ENCODE measurements at places on chromosomes 3 and 15. TPM values are rescaled to one million over a fixed set of nuclear protein-coding genes. Genes with fewer than 3 reads are reported as not detected.

GRCh38 chr3:156483961-156484787 lies 70.7 kb downstream of the SSR3 start:
- peak; percentile 49 for DNase-seq
- H3K27ac ChIP-seq = peak overlapping the region; percentile 86
- peak overlapping the region; percentile 62 for H3K4me3 ChIP-seq
- peaks cover 24% of the 10 kb centered on the region for H3K27me3 ChIP-seq
- peaks cover 24% of the 10 kb centered on the region for H3K4me1 ChIP-seq

- no peak overlapping the region for H3K4me3 ChIP-seq
- no peaks in the 10 kb centered on the region for H3K36me3 ChIP-seq
- DNase-seq = no peak
- H3K27ac ChIP-seq = no peak overlapping the region
These were observed 21.2 kb upstream of the XIRP1 start for GRCh38 chr3:39213613-39214012.

Gene STRIT1
- not detected for total RNA-seq

- H3K4me3 ChIP-seq = no peak overlapping the region
- peaks cover 20% of the 10 kb centered on the region for H3K36me3 ChIP-seq
- H3K27ac ChIP-seq = no peak overlapping the region
- H3K27me3 ChIP-seq = peaks cover 4% of the 10 kb centered on the region
These were observed 70.8 kb upstream of the FILIP1L start for GRCh38 chr3:100184948-100185570.

Measured in activated T-helper 2 cell treated with anti-CD3 and anti-CD28 coated beads, Interferon-gamma antibody, Interleukin-2, Interleukin-4, amounts not matched to agents 10 μg/mL and 5 μg/mL and 100 μg/mL, durations not matched to agents 14 hours and 24 hours and 36 hours (primary cell).